IPS DF 6.9 (cell line): ENCODE measurements at places on chromosomes 4 and X.

GRCh38 chr4:57550198-57550597 lies 440.0 kb upstream of the IGFBP7 start:
- no peak for DNase-seq

DNA sequence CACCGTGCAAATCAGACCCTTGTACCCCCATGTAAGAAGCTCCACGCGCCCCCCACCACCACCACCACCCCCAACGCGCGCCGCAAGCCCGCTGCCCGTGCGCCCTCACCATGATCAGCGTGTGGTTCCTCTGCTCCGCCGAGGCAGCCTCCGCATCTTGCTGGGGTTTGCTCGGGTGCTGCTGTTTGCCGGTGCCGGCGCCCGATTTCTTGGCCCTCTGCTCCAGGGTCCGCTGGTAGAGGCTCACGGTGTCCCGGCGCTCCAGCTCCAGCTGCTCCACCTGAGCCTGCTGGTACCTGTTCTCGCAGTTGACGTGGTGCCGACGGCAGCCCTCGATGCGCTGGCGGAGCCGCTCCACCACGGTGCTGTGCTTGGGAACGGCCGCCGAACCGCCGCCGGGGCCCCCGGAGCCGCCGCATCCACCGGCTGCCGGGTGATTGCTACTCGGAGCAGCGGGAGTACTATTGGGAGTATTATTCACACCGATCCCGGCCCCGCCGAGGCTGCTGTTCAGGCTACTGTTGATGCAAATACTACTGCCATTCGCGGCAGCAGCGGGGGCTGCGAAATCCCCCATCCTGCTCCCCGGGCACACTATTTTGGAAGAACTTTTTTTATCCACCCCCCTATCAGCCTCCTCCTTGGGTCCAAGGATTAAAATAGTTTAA lies 1.1 kb downstream of the MAML3 start:
- DNase-seq: no peak

DNA sequence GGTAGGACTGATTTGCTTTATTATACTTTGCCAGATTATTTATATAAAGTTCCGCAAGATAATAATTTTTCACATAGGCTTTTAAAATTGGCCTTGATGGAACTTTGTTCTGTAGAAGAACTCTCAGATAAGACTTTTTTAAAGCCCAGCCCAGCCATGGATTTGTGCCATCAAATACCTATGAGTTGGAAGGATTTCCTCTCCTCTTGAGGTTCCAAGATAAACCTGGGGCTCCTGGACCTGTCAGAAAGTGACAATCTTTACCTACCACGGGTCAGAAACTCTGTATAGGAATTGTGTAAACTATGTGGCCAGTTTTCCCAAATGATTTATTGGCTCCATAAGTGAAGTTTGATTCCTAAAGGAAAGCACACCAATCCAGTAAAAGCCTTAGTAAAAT lies 271.9 kb upstream of the GRID2 start:
- no peak for DNase-seq

DNA sequence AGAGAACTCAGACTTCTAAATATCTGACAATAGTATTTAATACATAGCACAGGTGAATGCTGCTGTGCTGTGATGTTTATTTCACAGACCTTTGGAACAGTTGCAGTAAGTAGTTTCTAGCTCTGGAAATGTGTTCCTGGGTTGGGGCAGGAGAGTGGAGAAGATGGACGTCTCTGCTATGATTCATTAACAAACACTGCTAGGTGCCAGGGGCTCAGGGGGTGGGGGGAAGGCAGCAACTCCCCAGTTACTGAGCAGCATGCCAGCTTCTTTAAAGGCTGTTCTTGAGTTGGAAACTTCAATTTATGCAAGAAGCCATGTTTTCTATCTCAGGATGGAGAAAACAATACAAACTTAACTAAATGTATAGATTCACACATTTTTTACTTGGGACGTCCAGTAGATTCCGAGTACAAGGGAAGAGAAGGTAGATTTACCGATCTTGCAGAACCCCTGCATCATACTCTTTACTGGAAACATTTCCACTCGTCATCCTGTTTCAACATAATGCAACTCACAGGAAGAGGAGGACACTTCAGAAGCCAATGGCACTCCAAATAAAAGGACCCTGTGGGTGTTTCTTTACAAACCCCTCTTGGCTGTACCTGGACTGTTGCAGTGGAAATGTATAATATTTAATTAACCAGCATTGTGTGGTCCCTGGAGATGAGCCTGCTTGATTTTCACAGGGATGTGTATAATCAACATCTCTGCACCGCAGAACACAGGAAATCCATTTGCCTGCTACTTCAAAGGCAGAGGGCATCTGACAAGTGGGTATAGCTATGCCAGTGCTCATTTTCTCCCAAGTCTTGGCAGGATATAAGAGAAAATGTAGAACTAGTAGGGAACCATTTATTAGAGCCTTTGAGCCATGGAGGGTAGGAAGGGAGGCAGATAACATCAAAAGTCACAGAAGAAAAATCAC lies 171.4 kb downstream of the SH3KBP1 start:
- no peak for DNase-seq

DNA sequence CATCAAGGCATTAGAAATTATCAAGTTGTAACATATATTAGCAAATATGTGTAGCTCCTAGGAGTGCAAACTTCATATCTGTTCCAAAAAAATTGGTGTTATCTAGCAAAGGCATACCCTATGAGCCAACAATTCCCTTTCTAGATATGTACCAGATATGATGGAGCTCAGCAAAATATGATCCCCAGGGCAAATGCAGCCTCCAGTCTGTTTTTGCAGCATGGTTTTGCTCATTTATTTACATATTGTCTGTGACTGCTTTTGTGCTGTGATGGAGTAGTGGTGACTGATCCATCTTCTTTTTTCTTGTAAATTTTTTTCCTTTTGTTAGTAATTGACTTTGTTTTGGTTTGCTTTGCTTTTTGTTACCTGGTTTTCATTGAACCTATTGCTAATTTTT lies 41.0 kb downstream of the CEP135 start:
- DNase-seq: no peak

DNA sequence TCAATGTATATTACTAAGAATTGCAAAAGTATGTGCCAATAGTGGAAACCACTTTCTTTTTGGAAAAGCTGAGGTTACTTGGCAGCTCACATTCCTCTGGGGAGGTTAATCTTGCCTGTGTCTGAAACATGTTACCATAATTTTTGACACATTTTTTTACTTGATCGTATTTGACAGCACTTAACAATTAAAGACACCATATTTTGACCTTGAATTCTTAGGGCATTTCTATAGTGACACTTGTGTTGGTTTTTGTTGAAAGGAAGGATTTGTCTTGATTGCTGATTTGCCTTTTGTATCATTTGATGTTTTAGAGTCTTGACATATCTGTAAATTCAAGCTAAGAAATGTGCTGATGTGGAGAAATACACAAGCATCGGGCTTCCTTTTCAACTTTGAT lies 2135.5 kb downstream of the PCDH7 start:
- DNase-seq: no peak

GRCh38 chr4:71604785-71605184 lies 179.1 kb downstream of the GC start:
- DNase-seq: no peak

GRCh38 chr4:78119698-78120097 lies 62.6 kb downstream of the FRAS1 start:
- DNase-seq: no peak
